Posterior cingulate gyrus (tissue), 11 donors: ENCODE measurements at places on chromosomes 13 and 19.

DNA sequence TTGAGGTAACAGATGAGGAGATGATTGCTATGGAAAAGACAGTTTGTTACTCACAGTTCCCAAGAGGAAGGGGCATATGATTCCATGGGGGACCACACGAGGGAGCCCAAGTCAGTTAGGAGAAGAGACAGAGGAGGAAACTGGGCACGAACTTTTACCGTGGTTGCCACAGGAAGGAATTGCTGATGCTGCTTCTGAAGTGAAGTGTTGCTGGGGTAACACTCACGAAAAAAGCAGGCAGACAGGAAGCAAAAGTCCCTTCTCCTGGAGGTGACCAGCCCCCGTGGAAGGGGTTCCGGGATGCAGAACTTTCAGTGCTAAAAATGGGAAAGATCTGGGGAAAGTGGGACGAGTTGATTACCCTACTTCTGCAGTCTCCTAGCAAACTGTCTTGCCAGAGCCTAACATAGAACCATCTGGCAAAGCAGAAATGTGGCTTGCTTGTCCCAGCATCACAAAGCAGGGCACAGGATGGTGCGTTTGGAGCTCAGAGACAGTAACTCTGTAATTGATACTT lies 35.4 kb upstream of the MAP3K10 start:
- DNase-seq = peak; percentile 43

- DNase-seq = no peak
Observed at GRCh38 chr13:106850973-106851650, 283.2 kb upstream of the ARGLU1 start.

DNA sequence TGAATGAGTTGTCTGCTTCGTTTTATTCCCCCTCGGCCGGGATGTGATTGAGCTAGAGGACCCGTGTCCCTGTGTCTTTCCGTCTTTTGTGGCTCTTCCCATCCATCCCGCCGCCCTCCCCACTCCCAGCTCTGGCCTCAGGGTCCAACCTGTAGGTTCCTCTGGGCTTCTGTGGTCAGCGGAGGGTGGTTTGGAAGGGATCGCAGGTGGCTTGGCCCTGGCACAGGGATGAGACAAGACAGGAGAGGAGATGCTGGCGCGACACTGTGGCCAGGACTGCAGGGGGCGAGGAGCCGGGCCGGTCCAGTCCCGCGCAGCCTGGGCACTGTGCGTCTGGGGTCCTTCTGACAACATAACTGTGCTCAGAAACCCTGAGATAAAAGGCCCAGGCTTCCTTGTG lies 2.0 kb downstream of the EVI5L start:
- DNase-seq = no peak

GRCh38 chr19:16001481-16002312 lies 52.9 kb downstream of the OR10H4 start:
- DNase-seq = no peak

- DNase-seq = no peak
Observed at GRCh38 chr19:1744822-1745563, 8.3 kb upstream of the ONECUT3 start.
